ENCODE measurements at places on chromosomes 3 and 15.

DNA sequence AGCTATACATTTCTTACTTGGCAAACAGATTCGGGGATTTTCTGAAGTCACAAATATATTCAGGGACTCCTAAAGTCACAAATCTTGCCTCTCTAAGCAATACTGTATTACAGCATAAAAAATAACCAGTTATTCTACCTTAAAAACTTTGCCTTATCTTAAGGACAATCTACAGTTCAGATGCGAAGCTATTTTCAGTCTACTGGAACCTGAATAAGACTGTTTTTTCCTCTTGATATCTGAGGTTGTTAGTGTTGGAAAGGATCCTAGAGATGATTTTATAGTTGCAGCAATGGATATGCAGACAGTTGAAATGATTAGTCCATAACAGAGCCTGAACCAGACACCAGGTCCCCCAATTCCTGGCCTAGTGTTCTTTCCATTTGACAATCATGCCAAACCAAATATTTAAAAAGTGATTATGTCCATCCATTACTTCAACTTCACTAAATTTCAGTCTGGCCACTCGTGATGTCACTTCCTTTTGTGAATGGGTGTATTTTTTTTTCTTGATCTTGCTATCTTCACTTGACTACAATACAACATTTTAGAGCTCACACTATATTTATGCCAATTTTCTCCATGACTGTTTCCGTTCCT, 1.8 kb downstream of the HDGFL3 start:
- DNase-seq = no peak

- no peak for DNase-seq
Observed at GRCh38 chr15:95085056-95085455, 853.7 kb downstream of the MCTP2 start.

GRCh38 chr15:99651023-99651807, 82.0 kb downstream of the LYSMD4 start:
- no peak for DNase-seq

DNA sequence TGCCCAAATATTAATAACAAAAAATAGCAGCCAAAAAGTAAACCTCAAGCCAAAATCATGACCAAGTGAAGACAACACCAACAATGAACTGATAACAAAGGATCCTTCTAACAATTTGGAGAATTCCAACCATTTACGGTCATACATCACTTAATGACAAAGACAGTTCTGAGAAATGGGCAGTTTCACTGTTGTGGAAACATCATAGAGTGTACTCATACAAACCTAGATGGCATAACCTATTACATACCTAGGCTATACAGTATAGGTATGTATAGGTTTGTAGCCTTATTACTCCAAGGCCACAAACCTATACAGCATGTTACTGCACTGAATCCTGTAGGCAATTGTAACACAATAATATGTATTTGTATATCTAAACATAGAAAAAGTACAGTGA, 12.4 kb downstream of the ANO10 start:
- no peak for DNase-seq

DNA sequence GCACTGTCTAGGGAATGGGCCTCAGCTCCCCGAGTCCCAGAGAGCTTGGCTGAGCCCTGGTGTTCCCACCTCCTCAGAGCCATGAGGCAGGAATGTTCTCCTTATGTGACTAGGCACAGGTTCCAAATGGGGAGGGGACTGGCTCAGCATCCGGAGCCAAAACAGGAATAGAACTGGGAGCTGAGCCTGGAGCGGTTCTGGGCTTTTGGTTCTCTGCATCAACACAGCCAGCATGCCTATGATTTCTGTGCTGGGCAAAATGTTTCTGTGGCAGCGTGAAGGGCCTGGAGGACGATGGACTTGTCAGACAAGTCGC, at the start of gene FAM131A:
Gene FAM131A (plus strand): TSS at position 202 of the 316 bp plus-strand sequence. CDS start 31 bp downstream, at position 233.
- no peak for DNase-seq

DNA sequence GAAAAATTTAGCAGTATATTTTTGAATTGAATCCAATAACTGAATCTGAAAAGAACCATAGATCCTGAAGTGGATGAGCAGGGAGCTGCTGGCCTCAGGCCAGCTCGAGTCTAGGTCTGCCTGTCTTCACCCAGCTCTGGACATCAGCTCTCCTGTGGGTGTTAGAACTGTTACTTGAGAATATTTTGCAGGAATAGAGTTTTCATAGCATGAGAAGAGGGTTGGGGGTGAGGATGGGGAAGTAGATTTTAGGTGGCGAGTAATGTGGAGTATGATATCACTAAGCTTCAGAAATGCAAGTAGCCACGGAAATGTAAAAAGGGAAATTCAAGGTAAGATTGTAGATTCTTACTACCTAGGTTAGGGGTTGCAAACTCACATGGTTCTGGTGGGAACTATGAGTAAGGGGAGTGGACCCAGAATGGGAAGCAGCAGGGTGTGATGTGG, 6.2 kb downstream of the RAB8B start:
- DNase-seq = no peak

GRCh38 chr3:127831723-127832172, 9.4 kb upstream of the MGLL start:
- DNase-seq = peak; percentile 92

Measured in Karpas-422 (cell line).